ENCODE measurements at places on chromosomes 2 and 18.

- no peak for DNase-seq
Observed at GRCh38 chr2:202025816-202026215, 7.8 kb upstream of the FZD7 start.

DNA sequence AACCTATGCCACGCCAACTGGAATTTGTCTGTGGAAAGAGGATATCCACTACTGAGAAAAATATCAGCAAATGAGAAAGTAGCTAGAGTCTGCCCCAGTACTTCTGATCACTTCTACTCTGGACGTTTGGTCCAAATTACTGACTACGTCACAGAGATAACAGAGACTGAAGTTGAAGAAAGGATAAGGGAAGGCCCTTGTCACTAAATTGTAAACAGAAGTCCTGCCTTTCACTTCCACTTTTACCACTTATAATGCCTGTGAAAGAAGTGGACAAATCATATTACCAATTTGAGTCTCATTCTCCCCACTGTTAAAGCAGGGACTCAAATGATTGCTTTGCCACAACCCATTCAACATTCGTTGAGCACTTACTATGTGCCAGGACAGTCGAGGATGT, 173.9 kb upstream of the ERBB4 start:
- no peak for DNase-seq

DNA sequence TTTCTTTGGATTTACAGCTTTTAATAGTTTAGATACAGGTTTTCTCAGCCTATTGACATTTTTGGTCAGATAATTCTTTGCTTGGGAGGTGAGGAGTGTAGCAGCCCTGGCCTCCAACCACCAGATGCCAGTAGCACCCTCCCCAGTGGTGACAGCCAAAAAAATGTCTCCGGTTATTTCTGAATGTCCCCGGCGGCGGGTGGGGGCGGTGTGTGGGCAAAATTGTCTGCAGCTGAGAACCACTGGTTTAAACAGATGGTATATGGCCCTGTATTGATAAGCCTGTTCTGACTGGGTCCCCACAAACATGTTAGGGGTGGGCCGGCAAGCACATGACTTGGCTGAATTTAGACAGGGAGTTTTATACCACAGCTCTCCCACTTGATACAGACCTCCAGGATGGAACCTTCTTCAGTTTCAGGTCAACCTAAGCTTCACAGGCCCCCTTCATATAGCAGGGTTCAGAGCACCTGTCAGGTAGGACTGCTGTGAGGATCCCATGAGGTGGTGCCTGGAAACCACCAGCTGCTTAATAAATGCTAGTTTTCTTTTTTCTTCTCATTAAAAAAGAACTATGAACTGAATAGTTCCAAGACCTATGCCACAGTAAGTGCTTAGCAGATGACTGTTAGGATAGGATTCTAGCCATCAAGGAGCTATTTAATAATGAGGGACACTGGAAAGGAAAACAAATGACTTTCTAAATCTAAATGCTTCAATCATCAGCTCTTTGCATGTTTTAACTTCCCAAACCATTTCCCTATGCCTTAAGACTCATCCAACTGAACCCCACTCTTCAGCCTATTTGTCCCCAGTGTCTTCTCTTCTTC, 18.1 kb downstream of the LPIN2 start:
- DNase-seq = no peak

DNA sequence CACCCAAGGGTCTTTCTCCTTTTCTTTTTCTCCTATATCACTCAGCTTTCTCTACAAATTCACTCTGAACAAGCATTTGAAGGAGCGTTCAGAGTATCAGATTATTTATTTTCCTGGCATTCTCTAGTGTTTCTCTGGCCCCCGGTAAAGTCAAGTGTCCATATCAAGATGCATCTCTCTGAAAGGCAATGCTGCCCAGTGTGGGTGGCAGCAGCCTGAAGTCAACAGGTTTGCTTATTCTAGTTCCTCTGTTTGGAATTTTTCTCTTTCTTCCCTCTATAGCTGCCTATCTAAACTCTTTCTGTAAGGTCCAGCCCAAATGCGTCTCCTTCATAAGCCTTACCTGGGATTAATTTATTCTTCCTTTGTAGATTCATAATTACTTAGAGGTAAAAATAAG, 526.2 kb upstream of the TNP1 start:
- no peak for DNase-seq

GRCh38 chr2:42192652-42193566, 23.8 kb downstream of the EML4 start:
- DNase-seq = no peak

GRCh38 chr2:37507051-37507410, 162.6 kb downstream of the QPCT start:
- no peak for DNase-seq

GRCh38 chr2:8806885-8807704, 30.3 kb downstream of the KIDINS220 start:
- DNase-seq = no peak

DNA sequence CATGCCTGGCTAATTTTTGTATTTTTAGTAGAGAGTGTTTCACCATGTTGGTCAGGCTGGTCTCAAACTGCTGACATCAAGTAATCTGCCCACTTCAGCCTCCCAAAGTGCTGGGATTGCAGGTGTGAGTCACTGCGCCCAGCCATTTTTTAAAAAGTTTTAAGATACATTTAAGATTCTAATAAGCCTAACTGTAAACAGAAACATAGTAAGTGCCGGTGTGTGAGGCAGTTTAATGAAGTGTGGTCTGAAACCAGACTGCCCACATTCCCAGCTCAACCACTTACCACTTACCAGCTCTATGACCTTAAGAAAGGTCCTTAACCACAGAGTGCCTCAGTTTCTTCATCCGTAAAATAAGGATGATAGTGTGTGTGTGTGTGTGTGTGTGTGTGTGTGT, 42.4 kb downstream of the TMEM237 start:
- DNase-seq = no peak

DNA sequence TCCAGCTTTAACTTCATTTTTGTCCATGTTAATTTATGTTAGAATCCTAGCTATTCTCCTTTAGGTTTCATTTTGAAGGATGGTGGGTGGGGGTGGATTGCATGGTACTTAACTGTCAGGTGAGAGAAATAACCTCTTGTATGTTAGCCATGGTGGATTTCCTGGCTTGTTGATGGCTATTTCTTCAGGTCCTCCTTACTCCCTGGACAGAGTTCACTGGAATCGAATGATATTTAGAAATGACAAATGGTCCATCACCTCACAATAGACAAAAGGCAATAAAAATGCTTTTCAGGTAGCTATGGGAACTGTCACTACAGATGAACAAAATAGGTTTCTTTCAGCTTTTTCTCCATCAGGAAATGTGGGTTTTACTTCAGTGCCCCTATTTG, 91.7 kb downstream of the EML6 start:
- no peak for DNase-seq

GRCh38 chr2:102313025-102313424, 1.7 kb downstream of the IL1RL1 start:
- peak; percentile 96 for DNase-seq

DNA sequence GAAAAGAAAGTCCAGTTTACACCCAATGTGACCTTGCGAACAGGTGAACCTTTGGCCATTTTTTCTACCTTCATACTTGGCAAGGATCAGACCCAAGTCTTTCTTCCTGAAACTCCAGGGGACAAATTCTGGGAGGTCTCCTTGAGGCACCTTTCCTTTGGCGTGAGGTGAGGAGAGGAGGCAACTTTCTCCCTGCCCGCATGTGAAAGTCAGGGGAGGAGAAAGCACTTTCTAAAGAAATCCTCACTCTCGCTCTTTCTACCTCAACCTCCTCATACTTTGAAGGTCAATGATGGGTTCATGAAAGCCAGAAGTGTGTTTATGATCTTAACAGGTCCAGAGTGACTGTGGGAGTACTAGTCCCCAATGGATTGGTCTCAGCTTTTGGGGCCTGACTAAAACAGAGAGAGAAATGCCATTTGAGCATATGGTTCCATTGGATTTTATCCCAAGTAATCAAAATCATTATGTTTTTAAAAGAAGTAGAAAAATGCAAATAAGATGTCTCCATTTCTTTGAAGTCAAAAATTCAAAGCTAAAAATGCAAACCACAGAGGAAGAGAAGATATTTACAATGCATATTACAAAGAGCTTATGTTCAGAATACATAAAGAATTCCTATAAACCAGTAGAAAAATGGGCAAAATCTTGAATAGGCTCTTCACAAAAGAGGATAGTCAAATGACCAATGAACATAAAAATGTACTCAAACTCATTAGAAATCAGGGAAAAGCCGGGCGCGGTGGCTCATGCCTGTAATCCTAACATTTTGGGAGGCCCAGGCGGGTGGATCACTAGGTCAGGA, 15.6 kb upstream of the PPM1B start:
- DNase-seq = no peak

GRCh38 chr2:15272942-15273341, 288.2 kb downstream of the NBAS start:
- no peak for DNase-seq

DNA sequence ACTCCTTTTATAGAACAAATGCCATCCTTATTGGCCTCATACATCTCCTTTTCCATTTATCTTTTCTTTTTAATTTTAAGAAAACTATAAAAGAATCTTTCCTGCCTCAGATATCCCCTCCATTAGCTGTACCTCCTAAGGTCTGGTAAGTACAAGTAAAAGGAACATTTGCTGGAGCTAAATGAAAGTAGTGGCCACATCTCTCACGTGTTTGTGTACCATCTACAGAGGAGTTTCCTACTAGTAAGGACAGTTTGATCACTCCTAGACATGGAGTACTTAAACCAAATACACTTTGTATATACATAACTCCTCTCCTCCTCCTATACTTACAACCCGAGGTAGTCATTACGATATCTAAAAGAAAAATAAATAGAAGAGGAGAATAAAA, 504.8 kb downstream of the LRRTM4 start:
- DNase-seq = no peak

GRCh38 chr2:24517247-24517646, 26.2 kb downstream of the NCOA1 start:
- no peak for DNase-seq

- DNase-seq = peak; percentile 52
Observed at GRCh38 chr2:173146590-173146989, 70.9 kb downstream of the MAP3K20 start.

- DNase-seq = no peak
Observed at GRCh38 chr2:109690457-109690821, 76.3 kb downstream of the SOWAHC start.

DNA sequence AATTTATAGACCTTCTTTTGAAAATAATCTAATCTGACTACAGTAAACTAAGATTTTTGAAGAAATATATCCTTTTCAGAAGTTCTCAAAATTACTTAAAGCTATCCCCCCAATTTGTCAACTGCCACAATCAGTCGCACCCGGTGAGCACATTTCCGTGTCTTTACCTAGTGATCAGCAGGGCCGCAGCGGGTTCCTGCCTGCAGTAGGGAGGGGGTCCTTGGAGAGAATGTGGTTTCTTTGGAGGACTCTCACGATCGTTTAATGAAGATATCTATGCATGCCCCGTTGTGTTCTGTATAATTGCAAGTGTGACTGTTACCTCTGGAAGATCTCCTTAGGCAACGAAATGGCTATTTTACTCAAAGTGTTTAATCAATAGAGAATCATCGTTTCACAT, 251.9 kb upstream of the RAB12 start:
- DNase-seq = no peak

DNA sequence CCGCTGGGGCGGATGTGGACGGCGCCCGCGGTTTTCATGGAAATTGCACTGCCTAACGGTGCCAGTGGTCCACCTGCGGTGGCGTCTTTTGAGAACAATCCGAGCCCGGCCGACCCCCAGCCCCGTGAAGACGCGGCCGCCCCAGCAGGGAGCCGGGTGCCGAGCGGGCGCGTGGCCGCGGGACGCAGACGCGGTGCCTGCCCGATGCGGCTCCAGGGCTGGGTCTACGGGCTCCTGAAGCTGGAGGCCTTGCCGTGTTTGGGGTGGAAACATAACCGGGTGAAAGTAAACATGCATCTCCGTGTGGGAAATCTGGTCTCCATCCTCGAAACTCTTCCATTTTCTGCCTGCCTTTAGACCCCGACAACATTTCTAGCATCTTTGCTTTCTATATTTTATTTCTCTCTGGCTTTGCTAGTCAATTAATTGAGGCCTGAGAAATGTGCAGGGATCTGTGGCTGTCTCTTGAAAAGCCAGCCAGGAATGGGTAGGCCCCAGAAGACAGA, 572 bp downstream of the INPP4A start:
- peak; percentile 11 for DNase-seq

- no peak for DNase-seq
Observed at GRCh38 chr18:63430526-63430925, 8.2 kb upstream of the VPS4B start.

- DNase-seq = no peak
Observed at GRCh38 chr2:7405861-7406715, 488.9 kb downstream of the RNF144A start.

GRCh38 chr2:240136671-240137292, 677 bp upstream of the COPS9 start:
- DNase-seq = no peak

- DNase-seq = no peak
Observed at GRCh38 chr2:219278655-219279150, 463 bp upstream of the DNAJB2 start.

GRCh38 chr18:57683470-57683869, 61.8 kb upstream of the NARS1 start:
- no peak for DNase-seq

- no peak for DNase-seq
Observed at GRCh38 chr2:60095202-60095815, 458.1 kb downstream of the BCL11A start.

DNA sequence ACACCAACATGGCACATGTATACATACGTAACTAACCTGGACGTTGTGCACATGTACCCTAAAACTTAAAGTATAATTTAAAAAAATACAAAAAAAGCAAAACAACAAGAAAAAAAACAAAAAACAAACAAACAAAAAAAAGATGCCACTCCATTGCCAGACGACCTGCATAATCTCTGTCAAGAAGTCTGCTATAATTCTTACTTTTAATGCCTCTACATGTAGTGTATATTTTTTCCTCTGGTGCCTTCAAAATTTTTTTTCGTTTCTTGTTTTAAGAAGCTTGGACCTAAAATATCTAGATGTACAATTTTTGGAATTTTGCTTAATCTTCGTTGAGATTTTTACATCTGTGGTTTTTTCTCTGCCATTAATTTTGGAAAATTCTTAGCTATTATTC, 235.6 kb upstream of the ZNF521 start:
- DNase-seq = no peak

- no peak for DNase-seq
Observed at GRCh38 chr2:231931481-231931915, 5.3 kb upstream of the NPPC start.

GRCh38 chr2:177772529-177772928, 300.0 kb downstream of the PDE11A start:
- DNase-seq = peak; percentile 16

DNA sequence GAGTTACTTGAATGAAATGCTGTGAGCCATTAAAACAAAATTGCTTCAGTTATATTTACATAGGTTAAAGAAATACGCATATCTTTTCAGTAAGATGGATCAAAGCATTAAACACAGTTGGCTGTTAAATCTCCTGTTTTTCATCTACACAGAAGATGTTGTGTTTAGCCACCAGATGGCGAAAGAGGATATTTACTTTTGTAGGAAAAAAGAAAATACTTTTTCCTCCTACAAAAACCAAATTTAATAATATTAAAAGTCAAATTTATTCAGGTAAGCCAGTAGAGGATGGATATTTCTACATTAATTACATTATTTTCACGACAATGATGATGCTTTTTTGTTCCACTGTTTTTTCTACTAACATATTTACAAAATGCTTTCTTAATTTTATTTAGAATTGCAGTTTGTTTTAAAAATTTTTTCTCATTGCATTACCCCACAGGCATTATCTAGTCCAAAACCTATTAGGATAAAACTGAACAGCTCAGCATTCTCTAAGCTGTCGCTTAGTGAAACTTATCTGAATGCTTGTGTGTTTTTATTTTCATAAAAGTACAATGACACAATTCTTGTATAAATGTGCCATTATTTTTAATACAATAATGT, 173.7 kb downstream of the ASXL3 start:
- DNase-seq = no peak

- DNase-seq = peak; percentile 97
Observed at GRCh38 chr2:191866675-191867506, 20.0 kb upstream of the CAVIN2 start.
